ENCODE measurements at places on chromosomes 3 and 15.

DNA sequence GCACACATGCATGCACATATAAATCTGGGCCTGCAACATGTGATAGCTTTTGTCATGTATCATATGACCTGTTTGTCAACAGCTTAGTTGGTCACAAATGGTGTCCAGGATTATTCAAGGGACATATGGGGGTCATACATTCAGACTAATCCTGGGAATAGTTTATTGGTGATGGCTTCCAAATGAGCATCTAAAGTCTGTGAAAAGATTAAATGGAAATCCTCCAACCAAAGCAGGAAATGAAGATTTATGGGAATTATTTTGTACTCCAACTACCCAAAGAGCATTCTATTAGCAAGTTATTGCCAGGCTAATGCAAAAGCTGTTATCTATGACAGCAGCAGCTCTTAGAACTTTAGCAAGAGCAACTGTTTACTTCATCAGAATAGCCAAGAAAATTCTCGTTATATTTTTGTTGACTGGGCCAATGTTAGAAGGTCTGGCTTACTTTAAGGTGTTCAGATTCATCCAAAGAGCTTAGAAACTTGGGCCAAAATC is 7.1 kb downstream of the FSTL1 start:
- no peak for DNase-seq

DNA sequence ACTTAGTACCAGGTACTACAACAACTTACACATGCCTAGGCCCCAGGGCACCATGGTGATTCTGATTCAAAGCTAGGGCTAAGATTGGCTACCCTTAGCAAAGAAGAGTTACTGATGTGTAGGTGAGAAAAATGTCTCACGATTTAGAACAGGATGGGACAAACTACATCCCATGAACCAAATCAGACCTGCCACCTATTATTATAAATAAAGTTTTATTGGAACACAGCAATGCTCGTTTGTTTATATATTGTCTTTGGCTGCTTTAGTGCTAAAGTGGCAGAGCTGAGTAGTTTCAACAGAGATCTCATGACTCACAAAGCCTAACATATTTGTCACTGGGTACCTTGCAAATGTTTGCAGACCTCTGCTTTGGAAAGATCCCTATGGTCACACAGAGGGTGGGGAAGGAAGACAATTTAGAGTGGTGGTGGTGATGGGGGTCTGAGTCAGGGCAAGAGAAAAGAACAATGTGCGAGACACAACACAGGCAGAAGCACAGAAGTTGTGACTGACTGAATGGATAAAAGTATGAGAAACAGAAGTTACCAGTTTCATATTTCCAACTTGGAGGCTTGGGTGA is 770.6 kb upstream of the CFAP20DC start:
- no peak for DNase-seq

DNA sequence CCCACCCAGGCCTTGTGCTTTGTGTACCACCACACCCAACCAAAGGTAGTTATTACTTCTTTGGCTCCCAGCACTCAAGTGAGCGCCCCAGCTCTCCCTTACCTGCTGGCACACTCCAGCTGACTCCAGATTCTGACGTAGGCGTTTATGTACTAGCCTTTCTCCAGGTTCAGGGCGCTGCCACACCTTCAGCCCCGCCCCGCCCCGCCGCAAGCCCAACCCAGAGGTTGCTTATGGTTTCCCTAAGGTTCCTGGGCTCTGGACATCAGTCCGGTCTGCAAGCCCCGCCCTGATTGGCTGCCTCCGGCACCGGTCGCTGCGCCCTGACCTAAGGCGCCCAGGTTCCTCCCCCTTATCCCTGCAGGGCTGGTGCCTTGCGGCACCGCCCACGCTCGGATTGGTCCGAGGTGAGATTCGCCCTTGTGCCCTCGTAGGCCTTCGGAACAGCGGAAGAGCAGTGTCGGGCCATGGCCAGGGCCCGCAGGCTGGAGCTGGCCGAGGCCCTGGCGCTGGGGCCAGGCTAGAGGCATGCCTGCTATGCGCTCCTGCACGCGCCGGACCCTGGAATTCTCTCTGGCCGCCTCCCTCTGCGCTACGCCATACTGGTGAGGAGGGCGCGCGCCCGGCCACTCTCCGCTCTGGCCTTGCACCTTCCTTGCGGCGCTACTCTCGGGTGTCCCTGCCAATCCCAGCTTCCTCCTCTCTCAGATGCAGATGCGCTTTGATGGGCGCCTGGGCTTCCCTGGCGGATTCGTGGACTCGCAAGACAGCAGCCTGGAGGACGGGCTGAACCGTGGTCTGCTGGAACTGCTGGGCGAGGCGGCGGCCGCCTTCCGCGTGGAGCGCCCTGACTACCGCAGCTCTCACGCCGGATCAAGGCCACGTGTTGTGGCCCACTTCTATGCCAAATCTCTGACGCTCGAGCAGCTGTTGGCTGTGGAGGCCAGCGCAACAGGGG is 19.8 kb upstream of the NUDT16 start:
- peak; percentile 1 for DNase-seq

GRCh38 chr15:65033659-65034269 is 4.3 kb upstream of the MTFMT start:
- DNase-seq: no peak

DNA sequence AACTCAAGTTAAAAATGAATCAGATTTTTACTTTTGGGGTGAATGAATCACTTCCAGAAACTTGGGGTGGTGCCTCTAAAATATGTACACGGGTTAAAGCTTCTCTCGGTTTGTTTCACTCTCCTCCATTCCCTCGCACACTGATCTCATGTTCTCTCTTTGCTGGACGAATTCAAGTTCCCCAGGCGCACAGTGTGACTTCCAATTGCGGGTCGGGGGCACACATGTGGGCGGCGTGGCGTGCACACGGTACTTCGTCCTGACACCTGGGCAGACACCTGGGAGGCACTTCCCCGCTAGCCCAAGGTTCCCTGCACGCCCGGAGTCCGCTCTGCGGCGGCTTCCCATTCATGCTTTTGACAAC is 692 bp downstream of the SCAANT1 start:
- DNase-seq: no peak

- no peak for DNase-seq
These were observed 17.1 kb downstream of the ZBED2 start for GRCh38 chr3:111577798-111578685.

- DNase-seq: no peak
These were observed 73.4 kb downstream of the ULK4 start for GRCh38 chr3:41888368-41889076.

DNA sequence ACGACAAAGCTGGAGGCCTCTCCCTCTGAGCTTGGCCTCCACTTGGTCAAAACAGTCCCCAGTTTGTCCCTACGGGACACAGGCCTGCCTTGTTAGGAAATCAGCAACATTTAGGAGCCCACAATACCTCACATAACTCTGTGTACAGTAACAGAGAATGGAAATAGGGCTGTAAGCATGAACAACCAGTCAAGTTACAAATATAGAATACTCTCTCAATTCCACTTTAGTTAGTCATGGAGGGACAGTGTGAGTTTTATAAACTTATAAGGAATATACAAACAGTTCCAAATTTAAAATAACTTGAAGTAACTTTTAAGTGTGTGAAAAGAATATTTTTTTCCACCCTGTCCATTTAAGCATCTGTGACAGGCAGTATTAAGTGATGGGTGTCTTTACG is 129.4 kb downstream of the PGPEP1L start:
- DNase-seq: no peak

GRCh38 chr3:175728566-175728965 is 869.4 kb downstream of the NAALADL2 start:
- no peak for DNase-seq

DNA sequence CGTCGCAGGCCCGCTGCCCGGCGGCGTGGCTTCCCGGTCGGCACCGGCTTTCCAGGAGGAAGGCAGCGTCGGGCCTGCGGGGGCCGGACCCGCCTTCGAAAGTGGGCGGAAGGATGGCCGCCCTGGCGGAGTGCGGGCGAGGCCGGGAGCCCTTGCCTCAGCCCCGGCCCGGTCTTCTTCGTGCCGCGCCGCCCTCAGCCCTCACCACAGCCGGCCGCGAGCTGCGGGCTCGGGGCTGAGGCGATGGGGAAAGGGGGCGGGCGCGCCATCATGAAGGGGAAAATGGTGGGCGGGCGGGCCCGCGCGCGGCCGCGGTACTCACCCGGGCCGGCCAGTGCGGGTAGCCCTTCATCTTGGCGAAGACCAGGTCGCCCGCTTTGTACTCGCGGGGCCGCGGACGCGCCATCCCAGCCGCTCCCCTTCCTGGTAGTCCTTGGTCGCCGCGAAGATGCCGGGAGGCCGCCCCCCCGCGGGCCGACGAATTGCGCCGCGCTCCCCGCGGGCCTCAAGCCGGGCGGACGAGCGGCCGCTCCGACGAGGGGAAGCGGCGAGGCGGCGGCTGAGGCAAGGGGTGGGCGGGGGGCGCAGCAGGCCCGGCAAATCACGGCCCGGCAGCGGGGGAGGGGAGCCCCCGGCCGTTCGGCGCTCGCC is 489 bp downstream of the HDGFL3 start:
- no peak for DNase-seq

- DNase-seq: peak; percentile 15
These were observed 770.2 kb upstream of the ALCAM start for GRCh38 chr3:104596551-104596950.

- no peak for DNase-seq
These were observed 91.1 kb downstream of the TOP2B start for GRCh38 chr3:25573386-25574171.

GRCh38 chr3:150480877-150481276 is 65.4 kb downstream of the SERP1 start:
- no peak for DNase-seq

DNA sequence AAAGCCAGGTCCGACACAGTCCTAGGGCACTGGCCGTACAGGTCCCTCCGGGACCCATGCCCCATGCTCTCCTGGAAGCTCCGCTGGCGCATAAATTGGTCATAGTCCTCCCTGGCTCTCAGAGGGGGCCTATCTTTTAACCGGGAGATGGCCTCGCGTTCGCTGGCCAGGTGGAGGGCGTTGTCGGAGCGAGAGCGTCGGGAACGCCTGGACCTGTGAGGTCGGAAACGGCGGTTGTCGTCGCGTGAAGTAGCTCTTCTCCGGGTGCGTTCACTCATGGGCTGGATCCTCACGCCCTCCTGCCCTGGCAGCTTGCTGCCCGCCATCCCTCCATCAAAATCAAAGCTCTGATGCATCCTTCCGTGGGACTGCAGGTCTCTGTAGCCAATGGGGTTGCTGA is 76.0 kb upstream of the PSMD6 start:
- DNase-seq: no peak

- no peak for DNase-seq
These were observed 10.7 kb downstream of the B2M start for GRCh38 chr15:44722011-44722410.

DNA sequence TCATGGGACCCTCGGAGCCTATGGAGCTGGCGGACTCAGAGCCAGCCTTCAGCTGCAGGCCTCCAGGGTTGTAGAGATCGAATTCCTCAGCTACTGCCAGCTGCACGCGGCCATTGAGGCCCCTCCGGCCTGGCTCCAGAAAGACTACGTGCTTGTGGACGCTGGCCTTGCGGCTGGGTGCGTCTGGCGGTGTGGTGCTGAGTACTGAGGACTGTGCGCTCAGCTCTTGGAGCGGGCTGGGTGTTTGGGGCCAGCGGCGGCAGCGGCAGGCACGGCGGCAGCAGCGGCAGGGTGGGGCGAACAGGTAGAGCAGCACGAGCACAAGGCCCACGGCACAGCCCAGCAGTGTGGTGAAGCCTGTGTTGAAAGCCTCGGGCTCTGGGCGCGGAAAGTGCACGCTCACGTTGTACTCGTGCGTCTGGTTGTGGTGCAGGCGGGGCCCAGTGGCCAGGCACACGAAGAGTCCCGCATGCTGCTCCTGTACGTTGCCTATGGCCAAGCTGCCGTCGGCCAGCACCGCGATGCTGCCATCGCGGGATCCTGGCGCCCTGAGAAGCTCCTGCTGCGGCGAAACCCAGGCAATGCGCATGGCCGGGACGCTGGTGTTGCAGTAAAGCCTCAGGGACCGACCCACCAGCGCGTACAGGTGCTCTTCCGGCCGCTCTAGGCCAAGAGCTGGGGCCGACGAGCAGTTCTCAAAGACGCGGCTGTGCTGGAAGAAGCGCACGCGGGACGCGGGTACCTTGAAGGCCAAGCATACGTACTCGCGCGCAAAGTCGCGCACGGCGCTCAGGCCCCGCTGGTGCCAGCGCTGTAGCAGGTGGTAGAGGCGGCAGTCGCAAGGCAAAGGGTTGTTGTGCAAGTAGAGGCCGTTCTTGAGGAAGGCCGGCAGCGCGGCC is 1.3 kb downstream of the AMIGO3 start:
- DNase-seq: peak; percentile 31

DNA sequence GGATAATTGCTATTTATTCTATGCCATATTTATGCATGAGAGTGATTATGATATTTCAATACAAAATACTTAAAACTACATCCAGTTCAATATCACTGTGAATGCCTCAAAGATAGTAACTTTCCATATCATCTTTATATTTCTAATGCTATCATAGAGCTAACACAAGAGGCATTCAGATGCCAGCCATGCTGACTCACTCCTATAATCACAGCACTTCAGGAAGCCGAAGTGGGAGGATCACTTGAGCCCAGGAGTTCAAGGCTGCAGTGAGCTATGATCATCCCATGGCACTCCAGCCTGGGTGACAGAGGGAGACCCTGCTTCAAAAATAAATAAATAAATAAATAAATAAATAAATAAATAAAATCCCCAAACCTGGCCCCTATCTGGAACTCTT is 498.7 kb downstream of the EPHA3 start:
- no peak for DNase-seq

DNA sequence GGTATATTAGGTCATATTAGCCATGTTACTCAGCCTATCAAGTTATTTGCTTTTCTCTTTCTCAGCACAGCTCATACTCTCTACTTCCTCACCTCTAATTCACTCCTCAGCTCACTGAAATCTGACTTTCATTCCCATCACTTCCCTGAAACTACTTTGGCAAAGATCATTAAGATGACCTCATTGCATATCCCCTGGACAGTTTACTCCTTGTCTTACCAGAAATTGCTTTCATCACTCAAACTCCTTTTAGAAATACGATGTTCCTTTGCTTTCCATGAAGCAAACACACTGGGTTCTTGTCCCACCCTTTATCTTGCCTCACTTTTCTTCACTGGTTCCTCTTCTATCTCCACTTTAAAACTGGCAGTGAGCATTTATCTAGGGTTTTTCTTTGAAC is 354.4 kb downstream of the TUSC7 start:
- no peak for DNase-seq

DNA sequence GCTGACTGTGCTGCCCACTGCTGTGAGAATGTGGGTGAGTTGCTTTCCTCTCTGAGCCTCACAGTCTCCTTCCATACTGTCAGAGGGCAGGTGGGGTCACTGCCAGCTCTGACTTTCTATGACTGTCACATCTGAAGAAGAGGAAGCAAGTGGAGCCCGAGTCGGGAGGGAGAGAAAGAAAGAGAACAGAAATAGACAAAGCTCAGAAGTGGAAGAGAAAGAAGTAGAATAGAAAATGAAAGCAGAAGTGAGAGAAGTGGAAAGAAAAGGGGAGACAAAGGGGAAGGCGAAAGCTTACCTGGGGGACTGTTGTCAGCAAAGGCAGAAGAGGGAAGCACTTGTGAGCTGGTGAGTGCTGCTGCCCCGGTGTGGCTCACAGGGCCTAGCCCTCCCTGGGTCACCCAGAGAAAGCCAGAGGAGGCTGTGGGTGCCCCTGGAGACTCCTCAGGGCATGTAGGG is 57.9 kb downstream of the EPHB1 start:
- no peak for DNase-seq

- no peak for DNase-seq
These were observed 1108.3 kb downstream of the ROBO1 start for GRCh38 chr3:78659386-78659987.
